ENCODE measurements at places on chromosomes 4 and X.

DNA sequence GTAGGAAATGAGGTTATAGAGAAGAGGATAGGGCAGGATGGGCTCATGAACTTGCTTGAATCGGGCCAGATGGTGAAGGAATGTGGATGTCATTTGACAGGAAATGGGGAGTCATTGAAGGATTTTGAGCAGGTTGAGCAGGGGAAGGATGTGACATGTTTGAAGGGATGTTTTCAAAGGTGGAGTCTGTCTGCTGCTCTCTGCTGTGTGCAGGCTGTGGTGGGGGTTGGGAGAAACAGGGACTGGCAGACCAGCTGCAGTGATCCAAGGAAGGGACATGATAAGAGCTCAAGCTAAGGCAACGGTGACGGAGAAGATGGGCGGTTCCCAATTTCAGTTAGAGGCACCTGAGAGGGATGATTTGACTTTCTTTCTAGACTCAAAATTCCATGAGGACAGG lies 14.0 kb upstream of the XPNPEP2 start:
- DNase-seq = no peak

DNA sequence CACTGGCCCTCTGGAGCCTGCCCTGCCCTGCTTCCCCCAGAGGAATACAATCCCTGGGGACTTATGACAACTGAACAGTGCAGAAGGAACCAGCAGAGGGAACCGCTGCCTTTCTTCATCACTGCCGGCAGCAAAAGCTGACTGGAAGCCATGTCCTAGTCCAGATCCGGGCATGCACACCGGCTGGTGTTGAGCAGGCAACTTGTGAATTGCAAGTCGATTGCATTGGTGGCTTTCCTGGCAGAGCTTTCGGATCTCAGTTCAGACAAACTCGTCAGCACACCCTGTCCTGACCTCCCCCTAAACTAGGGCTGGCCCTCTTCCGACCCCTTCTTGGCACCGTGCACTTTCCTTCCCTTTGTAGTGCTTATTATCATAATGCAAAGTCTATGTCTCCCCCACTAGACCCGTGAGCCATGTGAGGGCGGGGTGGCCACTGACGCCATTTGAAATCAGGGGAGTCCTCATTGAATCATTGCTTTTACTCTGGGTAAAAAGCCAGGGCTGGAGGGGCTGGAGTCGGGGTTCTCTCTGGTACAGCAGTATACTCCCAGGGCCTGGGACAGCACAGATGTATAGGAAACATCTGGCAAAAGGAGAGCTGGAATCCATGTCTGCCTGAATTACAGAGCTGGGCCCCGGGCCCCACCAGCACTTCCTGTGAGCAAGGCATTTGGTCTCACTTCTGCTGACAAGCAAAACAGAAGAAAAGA lies 1.8 kb downstream of the ARHGAP4 start:
- no peak for DNase-seq

- no peak for DNase-seq
Observed at GRCh38 chrX:3415011-3415410, 68.6 kb upstream of the MXRA5 start.

DNA sequence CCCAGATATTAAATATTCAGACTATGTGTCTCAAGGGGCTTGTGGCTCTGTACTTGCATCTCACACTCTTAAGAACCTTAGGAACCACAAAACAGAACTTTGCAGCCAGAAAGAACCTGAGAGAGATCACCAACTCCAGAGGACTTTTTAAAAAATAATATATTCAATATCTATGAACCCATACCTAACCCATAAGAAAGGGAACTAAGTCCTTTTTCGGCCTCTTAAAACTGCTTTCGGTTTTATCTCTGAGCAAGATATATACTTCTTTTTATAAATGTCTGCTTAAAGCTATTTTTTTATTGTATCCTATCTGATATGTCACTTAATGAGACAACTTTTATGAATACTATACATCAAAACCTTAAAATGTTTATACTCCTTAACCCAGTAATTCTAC lies 10.9 kb downstream of the SMARCA1 start:
- DNase-seq = no peak

DNA sequence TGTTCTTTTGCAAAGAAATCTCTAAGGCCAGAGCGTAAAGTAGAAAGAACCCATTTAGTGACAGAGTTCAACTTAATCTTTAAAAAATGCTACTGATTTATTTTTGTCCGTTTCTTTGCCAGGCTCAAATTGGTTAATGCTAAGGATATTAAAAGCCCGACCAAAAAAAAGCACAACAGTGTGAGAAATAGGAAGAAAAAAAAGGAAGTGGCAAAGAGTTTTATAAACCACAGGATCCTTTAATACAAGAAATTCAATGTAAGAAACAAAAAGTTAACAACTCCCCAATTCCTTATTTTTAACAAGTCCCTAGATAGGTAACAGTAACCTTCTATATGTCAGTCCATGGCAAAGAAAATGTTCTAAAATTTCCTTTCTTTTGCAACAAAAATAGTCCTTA lies 480.4 kb downstream of the ACTRT1 start:
- no peak for DNase-seq

DNA sequence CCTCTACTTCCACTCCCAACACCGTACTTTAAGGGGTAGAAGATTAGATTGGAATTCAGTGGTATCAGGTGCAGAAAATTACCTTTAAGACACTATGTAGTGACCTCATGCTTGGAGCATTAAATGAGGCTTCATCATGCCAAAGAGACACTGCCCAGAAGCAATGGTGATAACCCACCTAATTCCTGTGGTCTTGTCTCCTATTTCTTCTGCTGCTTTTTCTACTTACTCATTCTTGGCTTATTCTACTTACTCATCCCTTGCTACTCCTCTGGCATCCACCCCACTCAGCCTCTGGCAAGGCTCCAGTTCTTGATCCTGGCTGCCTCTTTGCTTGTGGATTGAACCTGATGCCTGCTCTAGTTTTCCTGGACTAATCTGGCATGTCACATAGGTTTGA lies 62.3 kb upstream of the ADAMTS3 start:
- DNase-seq = no peak

- no peak for DNase-seq
Observed at GRCh38 chr4:145887241-145887991, 51.2 kb downstream of the ZNF827 start.

GRCh38 chr4:81084634-81085033 lies 54.1 kb downstream of the BMP3 start:
- no peak for DNase-seq

DNA sequence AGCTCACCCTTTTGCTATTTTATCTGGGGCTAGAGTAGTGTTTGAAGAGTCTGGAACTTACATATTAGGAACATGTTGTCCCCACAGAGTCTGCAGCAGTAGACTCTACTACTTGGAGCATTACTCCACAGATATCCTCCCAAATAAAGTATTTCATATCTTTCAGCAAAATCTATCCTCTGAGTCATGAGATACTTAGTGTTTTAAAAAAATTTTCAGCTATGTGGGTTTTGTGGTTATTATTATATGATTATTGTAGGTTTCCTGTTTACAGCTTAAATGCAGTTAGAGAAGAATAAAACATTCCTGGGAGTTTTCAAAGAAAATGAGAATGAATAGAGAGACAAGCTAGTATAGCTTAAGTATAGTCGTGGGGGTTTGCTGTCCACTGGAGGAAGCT lies 30.9 kb downstream of the PAGE2 start:
- no peak for DNase-seq

- no peak for DNase-seq
Observed at GRCh38 chr4:42104521-42104920, 47.9 kb downstream of the BEND4 start.

Measured in stimulated activated CD8-positive, alpha-beta memory T cell treated with anti-CD3 and anti-CD28 coated beads, Interleukin-2, amount 100 ng/mL, for 1 hour (primary cell).